ENCODE measurements at places on chromosomes 2 and 18.
A peak's percentile ranks its signal among the peaks of the same experiment; 100 is the strongest.

DNA sequence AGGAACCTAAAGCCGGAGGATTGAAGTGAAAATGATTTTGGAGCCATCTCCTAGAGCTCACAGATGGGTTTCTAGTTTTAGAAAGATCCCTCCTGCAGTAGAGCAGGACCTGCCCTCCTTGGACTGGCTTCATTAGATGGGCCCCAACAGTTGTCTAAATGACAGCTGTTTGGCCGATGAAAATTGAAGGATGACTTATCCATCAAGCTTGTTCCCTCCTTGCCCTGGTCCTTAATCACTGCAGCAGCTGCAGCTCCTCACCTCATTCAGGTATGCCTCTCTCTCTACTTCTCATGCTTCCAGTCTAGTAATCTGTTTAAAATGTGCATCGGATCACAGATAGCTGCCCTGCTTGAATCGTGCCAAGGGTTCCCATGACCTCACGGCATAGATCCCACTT lies 677.6 kb downstream of the BCL11A start:
- DNase-seq, result no peak
- H3K4me1 ChIP-seq, result no peaks in the 10 kb centered on the region
- no peaks in the 10 kb centered on the region for H3K36me3 ChIP-seq
- H3K27me3 ChIP-seq, result no peaks in the 10 kb centered on the region

DNA sequence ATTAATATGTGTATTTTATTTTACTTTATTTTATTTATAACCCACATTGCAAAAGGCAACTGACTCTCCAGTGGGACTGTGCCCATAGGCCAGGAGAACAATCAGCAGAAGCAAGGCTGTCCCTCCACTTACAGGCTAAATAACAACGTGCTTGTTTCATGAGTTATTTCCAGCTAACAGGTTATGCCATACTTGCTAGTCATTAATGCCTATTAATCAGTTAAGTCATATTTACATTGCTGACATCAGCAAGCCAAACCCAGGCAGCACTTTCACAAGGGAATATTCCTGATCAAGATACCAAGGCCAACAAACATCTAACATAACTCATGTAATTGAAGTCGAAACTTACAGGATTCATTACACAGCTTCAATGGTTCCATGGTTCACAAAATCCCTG lies 92.1 kb downstream of the EN1 start:
- DNase-seq, result no peak
- H3K27me3 ChIP-seq, result no peaks in the 10 kb centered on the region
- no peak overlapping the region for H3K27ac ChIP-seq
- H3K4me3 ChIP-seq, result no peak overlapping the region
- H3K4me1 ChIP-seq, result no peaks in the 10 kb centered on the region
- H3K36me3 ChIP-seq, result no peaks in the 10 kb centered on the region

- no peaks in the 10 kb centered on the region for H3K36me3 ChIP-seq
- no peak overlapping the region for H3K4me3 ChIP-seq
- peaks cover 9% of the 10 kb centered on the region for H3K4me1 ChIP-seq
- DNase-seq, result no peak
Observed at GRCh38 chr2:200354833-200355751, 48.6 kb downstream of the SPATS2L start.

GRCh38 chr2:197286805-197287595 lies 23.6 kb downstream of the ANKRD44 start:
- peaks cover 10% of the 10 kb centered on the region for H3K4me1 ChIP-seq
- no peaks in the 10 kb centered on the region for H3K27me3 ChIP-seq
- no peak overlapping the region for H3K4me3 ChIP-seq
- no peaks in the 10 kb centered on the region for H3K36me3 ChIP-seq

- H3K36me3 ChIP-seq, result no peaks in the 10 kb centered on the region
- H3K27ac ChIP-seq, result no peak overlapping the region
- DNase-seq, result no peak
- H3K4me1 ChIP-seq, result no peaks in the 10 kb centered on the region
Observed at GRCh38 chr18:39515299-39515698, 1949.7 kb upstream of the CELF4 start.

DNA sequence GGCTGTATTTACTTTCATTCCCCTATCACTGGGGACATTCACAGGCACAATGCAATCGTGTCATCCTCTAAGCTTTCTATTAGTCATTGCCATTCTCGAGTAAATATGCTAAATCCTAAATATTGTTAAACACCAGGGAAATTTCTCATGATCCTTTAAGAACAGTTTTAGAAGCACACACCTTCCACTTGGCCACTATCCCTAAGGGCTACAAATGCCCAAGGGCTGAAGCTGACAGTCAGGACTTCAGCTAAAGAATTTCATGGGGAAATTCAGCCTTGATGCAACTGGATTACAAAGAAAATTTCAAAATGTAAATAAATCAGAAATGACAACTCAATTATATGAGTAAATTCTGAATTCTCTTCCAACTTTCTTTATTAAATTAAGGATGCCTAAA lies 163.1 kb upstream of the PID1 start:
- H3K4me1 ChIP-seq, result no peaks in the 10 kb centered on the region
- no peaks in the 10 kb centered on the region for H3K27me3 ChIP-seq
- H3K36me3 ChIP-seq, result no peaks in the 10 kb centered on the region
- DNase-seq, result no peak
- no peak overlapping the region for H3K27ac ChIP-seq
- no peak overlapping the region for H3K4me3 ChIP-seq

- H3K4me1 ChIP-seq, result peaks cover 3% of the 10 kb centered on the region
- DNase-seq, result no peak
- H3K4me3 ChIP-seq, result no peak overlapping the region
- H3K27me3 ChIP-seq, result no peaks in the 10 kb centered on the region
- no peaks in the 10 kb centered on the region for H3K36me3 ChIP-seq
Observed at GRCh38 chr2:136130511-136130910, 12.6 kb upstream of the CXCR4 start.

DNA sequence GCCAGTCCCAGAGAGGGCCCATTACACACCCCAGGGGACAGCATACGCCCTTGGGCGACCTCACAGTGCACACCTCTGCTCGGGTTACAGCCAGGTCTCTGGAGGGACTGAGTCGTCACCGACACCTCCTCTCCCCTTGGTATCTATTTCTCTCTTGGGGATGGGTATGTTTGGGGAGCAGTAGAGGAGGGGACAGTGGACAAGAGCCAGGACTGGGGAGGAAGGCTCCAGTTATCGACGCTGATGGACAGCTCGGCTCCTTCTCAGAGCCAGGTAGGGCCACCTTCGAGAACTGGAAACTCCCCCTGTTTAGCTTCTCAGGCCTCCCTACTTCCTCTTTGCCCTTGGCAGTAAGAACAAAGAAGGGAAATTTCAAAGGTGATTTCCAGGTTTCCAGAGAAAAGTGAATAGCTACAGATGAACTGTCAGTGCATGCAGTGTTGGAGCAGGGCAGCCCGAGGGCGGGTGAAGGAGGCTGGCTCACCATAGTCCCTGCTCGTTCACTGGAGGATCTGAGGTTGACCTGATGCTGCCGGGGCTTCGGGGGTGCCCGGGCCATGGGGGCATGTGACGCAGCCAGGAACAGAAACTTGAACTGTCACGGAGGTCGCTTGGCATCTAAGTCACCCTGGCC lies 4.4 kb upstream of the SEMA4C start:
- H3K27me3 ChIP-seq, result no peaks in the 10 kb centered on the region
- H3K27ac ChIP-seq, result peak overlapping the region; percentile 28
- H3K36me3 ChIP-seq, result no peaks in the 10 kb centered on the region
- no peak for DNase-seq
- peaks cover 34% of the 10 kb centered on the region for H3K4me1 ChIP-seq

All from upper lobe of left lung (tissue), 6 donors.